ENCODE measurements at places on chromosomes 5 and 9.

DNA sequence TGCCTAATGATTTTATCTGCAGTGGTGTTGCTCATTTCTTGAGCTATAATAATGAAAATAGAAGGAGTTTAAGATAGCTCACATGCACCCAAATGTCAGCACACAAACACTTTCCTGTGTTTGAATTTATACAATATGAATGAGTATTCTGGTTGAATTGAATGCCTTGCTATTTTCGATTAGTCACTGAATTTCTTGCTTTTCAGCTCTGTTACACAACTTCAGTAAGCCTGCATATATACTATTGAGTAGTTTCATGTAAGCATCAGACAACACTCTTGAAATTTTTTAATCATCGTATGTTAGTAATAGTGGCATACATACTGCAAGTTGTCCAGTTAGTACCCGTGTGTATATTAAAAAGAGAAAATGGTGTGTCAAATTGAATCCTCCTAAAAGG is 281.5 kb upstream of the GRIA1 start:
- no peak for DNase-seq

DNA sequence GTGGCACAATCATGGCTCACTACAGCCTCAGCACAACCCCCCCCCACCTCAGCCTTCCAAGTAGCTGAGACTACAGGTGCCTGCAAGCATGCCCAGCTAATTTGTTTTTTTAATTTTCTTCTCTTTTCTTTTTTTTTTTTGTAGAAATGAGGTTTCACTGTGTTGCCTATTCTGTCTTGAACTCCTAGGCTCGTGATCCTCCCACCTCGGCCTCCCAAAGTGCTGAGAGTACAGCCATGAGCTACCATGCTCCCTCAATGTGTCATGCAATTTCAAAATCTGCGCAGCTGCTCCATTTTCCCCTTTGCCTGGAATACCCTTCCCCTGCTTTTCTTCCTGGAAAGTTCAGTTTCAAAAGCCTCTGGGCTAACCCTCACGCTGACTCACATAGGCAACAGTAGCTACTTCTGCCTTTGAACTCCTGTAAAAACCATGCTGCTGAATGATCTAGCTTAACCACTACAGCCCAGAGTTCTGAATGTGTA is 71.0 kb upstream of the IL7R start:
- DNase-seq, result no peak

DNA sequence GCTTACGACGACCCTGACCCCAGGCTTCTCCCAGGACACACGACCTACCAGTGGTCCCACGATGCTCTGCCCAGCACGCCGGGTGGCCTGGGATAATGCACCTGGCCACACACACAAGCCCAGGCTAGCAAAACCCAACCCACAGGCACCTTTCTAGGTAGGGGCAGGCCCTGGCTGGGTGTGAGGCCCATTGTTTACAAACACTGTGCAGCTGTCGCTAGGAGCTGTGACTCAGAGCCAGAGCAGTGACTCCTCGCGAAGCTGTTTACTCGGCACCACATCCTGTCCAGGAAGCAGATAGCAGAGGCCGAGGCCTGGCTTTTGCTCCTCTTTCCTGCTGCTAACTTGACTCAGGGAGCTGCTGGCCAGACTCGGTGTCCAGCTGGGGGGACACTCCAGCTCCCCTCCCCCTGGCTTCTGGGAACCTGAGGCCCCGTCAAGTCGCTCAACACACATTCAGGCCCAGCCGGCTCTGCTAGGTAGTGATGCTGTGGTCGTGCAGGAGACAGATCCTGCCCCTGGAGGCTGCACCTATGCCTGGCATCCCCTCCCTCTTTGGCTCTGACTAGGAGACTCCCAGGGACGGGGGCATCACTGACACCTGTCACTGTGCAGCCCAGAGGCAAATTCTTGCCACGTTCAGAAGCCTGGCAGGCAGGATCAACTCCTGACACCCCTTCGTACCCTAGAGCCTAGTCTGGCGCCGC is 12.8 kb upstream of the RALGDS start:
- peak; percentile 90 for DNase-seq

DNA sequence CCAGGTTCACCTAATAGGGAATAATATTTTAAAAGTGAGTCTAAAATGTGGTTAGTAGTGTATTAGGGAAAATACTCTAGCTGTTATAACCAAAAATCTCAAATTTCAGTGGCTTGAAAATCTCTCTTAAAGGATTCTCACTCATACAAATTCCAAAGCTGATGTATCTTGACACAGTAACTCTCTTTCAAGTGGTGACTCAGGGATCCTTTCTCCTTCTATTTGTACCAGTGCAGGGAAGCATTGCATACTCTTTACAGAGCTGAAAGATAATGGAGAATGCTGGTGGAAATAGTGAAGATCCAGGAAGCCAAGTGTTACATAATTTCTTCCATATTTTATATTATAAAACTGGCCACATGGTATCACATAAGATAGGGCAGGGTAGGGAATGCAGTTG is 560.2 kb upstream of the CDH9 start:
- no peak for DNase-seq

DNA sequence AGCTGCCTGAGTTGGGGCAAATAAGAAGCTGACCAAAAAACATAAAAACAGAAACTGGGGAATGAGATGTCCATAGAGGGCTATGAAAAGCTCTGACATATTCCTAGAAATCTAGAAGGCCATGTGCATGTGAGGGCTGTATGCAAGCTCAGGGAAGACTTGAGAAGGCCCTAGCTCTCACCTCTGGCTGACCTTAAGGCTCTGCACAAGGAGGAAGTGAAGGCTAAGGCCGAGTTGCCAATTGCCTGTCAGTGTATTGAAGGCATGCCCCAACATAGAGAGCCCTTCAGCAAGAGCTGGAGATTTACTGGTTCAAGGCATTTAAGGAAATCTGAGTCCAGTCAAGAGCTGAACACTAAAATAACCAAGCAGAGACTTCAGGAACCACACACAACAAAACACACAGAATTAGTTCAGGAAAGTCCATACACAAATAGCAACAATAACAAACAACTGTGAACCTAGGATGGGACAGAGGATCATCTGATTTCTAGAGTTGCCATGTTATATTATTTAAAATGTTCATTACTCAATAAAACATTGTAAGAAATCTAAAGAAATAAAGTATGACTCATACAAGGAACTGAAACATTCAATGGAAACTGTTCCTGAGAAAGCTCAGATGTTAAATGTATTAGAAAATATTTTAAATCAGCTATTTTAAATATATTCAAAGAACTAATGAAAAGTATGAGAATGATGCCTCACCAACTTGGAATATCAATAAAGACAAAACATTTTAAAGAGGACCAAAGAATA is 161.8 kb downstream of the AUH start:
- DNase-seq, result no peak

- DNase-seq, result no peak
Measured at GRCh38 chr5:169870211-169870610, 110.1 kb downstream of the INSYN2B start.

DNA sequence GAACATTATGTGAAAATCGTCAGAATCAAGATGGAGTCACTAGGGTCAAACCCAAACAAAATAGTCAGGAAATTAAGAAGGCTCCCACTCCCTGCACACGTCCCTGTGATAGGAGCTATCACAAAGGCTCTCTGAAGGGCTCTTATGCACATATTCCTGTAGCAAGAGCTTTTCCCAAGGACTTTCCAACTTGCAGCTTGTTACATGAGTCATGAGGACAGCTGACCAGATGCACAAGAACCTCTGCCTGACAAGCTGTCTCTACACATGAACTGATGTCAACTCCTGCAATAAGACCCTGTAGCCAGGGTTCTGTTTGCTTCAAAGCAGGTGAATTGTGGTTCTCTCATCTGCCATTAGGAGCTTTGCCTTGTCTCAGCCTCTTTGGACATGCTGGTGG is 122.4 kb downstream of the OLFM1 start:
- DNase-seq, result no peak

GRCh38 chr9:87292449-87293191 is 205.0 kb upstream of the DAPK1 start:
- DNase-seq, result no peak

DNA sequence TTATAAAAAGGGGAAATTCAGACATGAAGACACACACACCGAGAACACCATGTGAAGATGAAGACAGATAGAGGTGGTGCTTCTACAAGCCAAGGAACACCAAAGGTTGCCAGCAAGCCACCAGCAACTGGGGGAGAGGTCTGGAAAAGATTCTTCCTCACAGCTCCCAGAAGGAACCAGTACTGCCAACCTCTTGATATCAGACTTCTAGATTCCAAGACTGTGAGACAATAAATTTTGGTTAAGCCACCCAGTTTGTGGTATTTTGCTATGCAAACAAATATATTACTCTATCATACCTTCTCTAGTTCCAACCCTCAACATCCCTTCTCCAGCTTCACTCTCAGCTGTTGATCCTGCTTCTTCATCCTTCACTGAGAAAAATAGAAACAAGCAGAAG is 451.1 kb downstream of the EBF1 start:
- DNase-seq, result no peak

GRCh38 chr5:33701251-33701650 is 190.5 kb downstream of the ADAMTS12 start:
- no peak for DNase-seq

- DNase-seq, result no peak
Measured at GRCh38 chr9:110880189-110880588, 158.1 kb downstream of the LPAR1 start.

DNA sequence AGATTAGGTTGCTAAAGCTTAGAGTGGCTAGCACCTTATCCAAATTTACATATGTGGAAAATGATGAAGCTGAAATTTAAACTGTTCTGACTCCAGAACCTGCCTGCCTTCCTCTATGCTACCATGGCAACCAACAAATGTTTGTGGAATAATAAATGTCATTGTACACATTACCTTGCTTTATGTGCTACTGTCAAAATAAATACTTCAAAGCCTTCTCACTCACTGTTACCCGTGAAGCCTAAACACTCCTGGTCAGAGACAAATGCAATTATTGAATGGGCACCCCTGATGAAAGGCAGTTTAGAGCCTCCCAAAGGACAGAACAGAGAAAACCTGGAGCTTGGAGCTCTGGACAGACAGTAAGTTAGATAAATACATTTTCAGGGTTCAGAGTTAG is 158.6 kb downstream of the FAM114A2 start:
- no peak for DNase-seq

GRCh38 chr9:16417749-16418148 is 452.7 kb downstream of the BNC2 start:
- DNase-seq, result no peak

GRCh38 chr5:111453747-111454146 is 58.6 kb downstream of the STARD4 start:
- DNase-seq, result no peak

DNA sequence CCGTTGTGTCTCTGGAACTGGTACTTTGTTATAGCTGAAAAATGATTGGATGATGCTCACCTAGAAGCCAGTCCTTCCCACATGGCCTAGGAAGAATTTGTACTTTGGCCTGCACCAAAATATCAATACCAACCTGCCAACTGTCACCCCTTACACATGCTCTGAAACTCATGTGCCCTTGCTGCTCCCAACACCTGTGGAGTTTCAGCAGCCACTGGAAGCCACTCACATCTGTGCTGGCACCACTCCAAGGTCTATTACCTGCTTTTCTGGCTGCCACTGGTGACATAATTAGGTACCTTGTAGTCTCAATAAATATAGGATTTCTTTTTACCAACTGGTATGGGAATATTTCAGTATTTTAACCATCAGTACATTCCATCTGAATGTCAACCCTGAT is 363.6 kb downstream of the SH3GL2 start:
- no peak for DNase-seq

- no peak for DNase-seq
Measured at GRCh38 chr5:120229036-120229435, 235.1 kb upstream of the PRR16 start.

DNA sequence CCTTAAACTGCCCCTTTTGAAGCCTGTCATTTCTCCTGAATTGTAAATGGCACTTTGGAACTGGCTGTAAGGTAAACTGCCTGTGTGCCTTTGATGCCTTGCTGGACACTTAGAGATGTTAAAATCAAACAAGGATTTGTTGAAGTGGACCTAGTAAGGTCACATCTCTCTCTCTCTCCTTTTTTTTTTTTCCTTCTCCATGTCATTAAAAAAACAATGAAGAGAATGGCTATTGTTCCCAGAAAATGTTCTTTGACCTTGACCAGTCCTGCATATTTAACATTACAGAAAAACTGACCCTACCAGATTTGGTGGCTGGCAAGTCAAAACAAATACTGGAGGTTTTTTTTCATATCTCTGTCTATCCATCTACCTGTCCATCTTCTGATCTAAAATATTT is 2.9 kb upstream of the DAB2 start:
- DNase-seq, result no peak

GRCh38 chr5:158769696-158770095 is 330.0 kb downstream of the EBF1 start:
- DNase-seq, result no peak

GRCh38 chr5:122751293-122751782 is 23.5 kb upstream of the SNX2 start:
- DNase-seq, result no peak

DNA sequence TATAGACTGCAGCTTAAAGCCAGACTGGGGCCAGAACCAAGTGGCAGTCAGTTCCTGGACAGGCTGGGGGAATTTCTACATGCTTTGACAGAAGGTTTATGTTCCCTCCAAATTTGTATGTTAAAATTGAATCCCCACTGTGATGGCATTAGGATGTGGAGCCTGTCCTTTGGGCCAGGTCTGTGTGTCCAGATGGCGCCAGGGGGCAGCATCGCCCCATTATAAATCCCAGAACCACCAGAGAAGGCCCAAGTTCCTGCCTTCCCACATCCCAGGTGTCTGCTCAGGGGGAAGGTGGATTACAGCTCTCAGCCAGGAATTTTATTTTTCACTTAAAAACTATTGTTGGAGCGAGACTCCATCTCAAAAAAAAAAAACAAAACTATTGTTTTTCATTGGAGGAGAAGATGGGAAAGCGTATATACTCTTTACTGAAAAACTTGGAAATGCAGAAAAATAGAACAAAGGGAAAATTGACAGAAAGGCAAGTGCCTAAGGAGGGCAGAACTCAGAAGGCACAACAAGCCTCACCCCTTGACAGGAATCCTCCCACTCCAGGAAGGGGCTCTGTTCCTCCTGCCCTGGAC is 5.0 kb downstream of the IL3 start:
- DNase-seq, result peak; percentile 45

GRCh38 chr9:99637641-99638040 is 184.0 kb upstream of the NR4A3 start:
- no peak for DNase-seq

DNA sequence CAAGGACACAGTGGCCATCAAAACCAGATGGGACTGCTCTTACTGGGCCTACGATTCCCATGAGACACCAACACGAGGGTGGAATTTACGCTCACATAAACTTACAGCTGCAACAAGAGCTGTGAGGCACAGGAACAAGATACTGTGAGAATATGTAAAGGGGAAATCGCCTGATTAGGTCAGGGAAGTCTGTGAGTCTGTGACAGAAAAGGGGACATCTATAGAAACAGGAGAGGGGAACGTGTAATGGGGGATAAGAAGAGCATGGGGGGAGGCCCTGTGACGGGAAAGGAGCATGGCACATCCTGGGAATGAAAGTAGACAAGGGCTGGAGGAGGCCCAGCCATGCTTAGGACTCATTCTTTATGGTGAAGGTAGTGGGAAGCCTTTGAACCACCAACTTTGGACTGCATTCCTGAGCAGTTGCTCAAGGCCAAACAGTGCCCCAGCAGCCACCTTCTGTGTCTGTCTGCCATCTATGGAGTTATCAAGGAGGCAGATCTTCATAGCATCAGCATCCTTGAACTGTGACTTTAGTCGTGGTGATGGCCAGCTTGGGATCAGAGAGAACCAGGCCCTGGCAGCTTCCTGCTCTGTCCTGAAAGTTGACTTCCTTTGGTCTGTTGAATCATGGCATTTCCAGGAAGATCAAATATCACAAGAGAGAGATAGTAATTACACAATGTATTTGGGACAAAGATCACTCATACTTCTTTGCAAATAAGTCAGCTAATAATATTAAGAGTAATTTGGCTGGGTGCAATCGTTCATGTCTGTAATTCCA is 87.9 kb upstream of the FAM169A start:
- DNase-seq, result no peak

All from effector memory CD8-positive, alpha-beta T cell (primary cell).